ENCODE measurements at places on chromosomes 5 and 9.

DNA sequence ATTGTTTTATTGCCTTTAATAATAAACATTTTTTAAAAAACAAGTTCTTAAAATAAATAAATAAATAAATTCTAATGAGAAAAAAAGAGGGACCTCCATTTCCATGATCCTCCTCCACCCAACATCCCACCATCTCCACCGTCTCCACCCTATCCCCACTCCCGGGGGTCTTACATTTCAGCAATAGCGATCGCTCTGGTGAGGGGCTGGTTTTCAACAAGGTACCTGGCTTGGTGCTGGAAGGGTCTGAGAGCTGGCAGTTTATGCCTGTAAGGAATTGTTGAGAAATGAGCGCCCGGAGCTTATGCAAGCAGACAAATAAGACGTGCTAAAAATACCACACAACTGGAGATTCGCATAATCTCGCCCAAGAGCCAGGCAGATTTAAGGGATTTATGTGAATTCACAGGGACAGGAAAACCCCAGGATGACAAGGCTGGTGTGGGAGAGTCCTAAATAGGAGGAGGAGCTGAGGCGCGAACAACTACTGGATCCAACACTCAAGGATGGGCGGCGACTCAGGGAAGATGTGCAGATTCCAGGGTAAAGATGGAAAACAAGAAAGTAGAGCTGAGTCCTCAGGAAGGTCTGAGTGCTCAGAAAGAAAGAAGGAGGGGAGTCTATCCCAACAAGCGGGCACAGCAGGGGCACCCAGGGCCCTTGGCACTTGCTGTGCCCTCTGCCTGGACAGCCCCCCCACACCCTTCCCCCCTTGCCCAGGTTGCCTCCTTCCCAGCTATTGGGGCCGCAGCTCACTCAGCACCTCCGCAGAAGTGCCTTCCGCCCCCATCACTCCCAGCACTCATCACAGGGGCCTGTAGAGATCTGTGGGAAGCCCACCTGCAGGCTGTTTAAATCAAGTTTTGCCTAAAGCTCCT, 27.0 kb downstream of the TRIM14 start:
- peak; percentile 45 for DNase-seq

- DNase-seq: no peak
Observed at GRCh38 chr9:127847833-127848755, 6.4 kb downstream of the ENG start.

DNA sequence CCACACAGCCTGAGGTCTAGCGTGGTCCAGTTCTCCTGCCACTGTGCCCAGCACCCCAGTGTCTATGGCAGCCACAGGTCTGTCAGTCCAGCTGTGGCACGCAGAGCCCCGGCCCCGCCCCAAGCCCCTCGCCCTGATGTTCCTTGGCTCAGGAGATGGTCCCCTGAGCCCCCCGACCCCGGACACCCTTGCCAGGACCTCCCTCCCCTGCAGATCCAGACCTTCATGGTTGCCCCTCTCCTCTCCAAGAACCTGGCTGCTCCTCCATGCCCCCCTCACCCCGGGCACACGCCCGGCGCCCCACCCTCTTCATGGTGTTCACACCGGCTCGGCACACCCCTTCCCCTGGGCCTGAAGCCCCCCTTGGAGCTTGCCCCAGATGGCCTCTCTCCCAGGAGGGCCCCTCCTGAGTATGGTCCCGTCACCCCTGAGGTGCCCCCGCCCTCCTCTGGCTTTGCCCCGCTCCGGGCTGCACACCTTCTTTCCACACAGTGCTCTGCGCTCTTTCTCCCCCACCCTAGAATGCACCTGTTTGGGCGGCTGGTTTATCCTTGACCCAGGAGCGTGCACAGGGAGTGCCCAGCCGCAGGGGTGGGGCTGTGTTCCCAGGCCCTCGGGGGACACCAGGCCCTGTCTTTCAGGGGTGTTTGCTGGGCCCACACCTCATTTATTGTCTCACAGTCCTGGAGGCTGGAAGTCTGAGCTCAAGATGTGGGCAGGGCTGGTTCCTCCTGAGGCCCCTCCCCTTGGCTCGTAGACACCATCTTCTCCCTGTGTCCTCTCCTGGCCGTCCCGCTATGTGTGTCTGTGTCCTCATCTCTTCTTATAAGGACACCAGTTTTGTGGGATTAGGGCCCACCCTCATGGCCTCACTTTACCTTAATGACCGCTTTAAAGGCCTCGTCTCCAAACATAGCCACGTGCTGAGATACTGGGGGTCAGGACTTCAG, 37.6 kb downstream of the KCNT1 start:
- no peak for DNase-seq

GRCh38 chr9:4985386-4986266, 554 bp downstream of the JAK2 start:
- DNase-seq: peak; percentile 12

DNA sequence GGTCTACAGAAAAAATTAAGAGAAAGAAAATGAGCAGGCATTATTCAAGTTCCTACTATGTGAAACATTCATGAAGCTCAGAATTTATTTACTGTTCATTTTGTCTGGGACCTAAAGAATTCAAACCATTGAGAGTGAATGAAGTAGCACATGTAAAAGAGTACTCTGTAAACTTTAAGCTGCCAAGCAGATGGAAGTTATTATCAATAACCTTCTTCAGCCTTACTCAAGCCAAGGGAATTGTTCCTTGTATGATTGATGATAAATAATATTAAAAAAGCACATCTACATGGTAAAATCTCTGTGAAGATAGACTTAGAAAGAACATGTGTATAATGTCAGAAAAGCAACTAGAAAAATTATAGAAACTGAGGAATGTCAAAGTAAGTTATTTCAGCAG, 17.8 kb upstream of the GLIS3 start:
- DNase-seq: no peak

DNA sequence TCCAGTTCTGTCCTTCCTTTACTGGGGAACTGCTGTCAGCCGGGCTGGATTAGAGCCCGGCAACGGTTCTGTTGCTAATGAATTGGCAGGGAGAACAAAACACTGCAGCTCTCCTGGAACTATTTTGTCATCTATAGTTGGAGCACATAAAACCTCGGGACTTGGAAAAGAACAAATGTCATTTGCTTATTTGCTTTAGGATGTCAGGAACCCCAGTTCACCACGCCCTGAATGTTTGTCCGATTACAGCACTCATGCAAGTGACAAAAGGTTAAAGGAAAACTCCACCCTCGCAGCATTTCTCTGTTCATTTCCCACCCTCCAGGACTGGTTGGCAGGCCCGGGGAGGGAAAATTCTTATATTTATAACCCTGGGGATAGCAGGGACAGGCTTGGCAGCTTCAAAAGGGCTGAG, 66.4 kb upstream of the PLPP1 start:
- DNase-seq: peak; percentile 33

DNA sequence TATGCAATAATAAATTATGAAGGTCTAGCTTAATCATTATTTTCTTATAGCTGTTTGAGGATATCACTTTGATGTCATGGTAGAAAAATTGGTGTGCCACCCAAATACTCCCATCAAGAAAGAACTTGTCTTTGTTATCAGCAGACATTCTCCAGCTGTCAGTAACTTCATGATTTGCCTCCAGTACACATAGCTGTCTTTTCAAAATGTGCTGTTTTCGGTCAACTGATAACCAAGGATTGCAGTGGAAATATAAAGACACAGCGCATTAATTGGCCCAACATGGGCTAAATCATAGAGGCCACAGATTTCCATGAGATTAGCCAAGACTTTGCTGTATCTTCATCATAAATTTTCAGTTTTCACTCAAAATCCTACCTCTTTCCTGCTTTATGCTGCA, 993.5 kb upstream of the SEMA6A start:
- no peak for DNase-seq

DNA sequence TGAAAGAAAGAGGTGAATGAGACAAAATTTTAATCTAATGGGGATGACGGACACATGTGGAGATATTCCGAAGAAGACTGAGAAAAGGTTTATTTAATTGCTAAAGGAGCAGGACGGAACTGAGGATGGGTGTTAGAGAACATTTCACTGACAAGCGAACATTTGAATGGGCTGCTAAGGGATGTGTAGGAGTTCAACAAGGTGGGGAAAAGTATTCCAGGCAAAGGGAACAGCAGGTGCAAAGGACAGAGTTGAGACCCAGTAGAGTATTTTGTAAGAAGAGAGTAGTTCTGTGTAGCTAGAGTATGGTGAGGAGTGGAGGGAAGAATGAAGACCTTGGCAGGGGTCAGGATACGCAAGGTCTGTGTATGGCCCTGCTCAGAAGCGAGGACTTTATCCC, 47.4 kb upstream of the FRRS1L start:
- no peak for DNase-seq

GRCh38 chr5:112203229-112203628, 215.8 kb downstream of the EPB41L4A start:
- no peak for DNase-seq

DNA sequence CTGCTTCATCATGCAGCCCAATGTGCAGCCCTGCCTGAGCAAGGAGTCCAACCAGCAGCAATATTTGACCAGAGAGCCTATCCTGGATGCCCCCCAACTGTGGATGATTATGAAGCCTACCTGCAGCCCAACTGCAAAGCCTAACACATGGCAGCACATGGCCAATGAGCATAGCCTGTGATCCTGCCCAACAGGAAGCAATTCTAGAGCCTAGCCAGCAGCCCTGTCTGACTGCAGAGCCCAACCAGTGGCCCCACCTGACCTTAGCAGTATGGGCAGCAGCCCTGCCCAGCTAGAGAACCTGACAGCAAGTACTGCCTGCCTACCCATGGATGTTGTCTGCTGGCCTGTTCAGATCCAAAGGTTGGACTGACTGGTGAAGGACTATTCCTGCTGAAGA, 97.3 kb upstream of the SH3GL2 start:
- peak; percentile 33 for DNase-seq

DNA sequence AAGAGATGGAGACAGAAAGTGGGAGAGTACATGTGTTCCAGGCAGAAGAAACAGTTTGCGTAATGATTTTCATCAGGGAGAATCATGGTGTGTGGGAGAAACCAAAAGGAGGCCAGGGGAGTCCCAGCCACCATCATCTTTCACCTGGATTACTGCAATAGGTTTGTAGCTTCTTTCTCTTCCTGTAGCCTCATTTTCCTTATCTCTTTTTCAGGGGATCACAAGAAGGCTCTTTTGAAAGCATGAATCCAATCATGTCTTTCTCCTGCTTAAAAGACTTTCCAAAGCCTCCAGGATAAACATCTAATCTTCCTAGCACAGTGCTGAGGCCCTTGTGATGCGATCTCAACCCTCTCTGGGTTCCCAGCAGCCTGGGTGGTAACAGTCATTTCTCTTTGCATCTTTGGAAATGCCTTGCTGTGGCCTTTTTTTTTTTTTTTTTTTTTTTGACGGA, 10.3 kb upstream of the GPBP1 start:
- no peak for DNase-seq

- DNase-seq: no peak
Observed at GRCh38 chr5:16902846-16903245, 33.2 kb downstream of the MYO10 start.

GRCh38 chr5:96730586-96730985, 68.4 kb downstream of the CAST start:
- DNase-seq: no peak
